Activated naive CD4-positive, alpha-beta T cell treated with anti-CD3 and anti-CD28 coated beads, Interleukin-2, amount 10 ng/mL, durations not matched to agents 5 hours and 36 hours (primary cell): ENCODE measurements at places on chromosomes 5 and 9. TPM values are rescaled to one million over a fixed set of nuclear protein-coding genes. Genes with fewer than 3 reads are reported as not detected.

KIF24 gene
- total RNA-seq = 7.9 TPM

PPP1R26 gene
- total RNA-seq = 0.26 TPM

PCDHB11 gene
- total RNA-seq = not detected

TRIM52 gene
- 34.2 TPM for total RNA-seq

LRRC26 gene
- not detected for total RNA-seq

MTAP gene
- 56.1 TPM for total RNA-seq

RORB gene
- total RNA-seq = 0.05 TPM

SLC6A19 gene
- not detected for total RNA-seq

GPRIN1 gene
- 2.3 TPM for total RNA-seq

ARL14EPL gene
- not detected for total RNA-seq

F12 gene
- 0.68 TPM for total RNA-seq
